ENCODE measurements at places on chromosomes 13 and 19. TPM values are rescaled to one million over a fixed set of nuclear protein-coding genes. Genes with fewer than 3 reads are reported as not detected.

DNA sequence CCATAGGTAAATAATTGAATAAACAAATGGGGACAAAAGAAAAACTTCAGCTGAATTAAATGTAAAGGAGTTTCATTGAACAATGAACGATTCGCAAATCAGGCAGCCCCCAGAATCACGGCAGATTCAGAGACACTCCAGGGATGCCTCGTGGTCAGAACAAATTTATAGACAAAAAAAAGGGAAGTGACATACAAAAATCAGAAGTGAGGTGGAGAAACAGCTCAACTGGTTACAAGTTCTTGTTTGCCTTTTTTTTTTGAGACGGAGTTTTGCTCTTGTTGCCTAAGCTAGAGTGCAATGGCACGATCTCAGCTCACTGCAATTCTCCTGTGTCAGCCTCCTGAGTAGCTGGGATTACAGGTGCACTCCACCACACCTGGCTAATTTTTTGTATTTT is 5.7 kb downstream of the ZNF566 start:
- DNase-seq, result no peak

GRCh38 chr13:23554000-23554399 is 16.2 kb upstream of the TNFRSF19 start:
- no peak for DNase-seq

The PLIN4 gene
- total RNA-seq, result not detected

GRCh38 chr13:113835461-113836270 is 28.2 kb downstream of the GAS6 start:
- DNase-seq, result peak; percentile 82

The DOHH gene
- 20.4 TPM for total RNA-seq

- no peak for DNase-seq
Measured at GRCh38 chr13:89267734-89268133, 1596.6 kb downstream of the SLITRK5 start.

GRCh38 chr13:27504128-27504867 is 53.9 kb upstream of the MTIF3 start:
- no peak for DNase-seq

The NTF4 gene
- total RNA-seq, result not detected

DNA sequence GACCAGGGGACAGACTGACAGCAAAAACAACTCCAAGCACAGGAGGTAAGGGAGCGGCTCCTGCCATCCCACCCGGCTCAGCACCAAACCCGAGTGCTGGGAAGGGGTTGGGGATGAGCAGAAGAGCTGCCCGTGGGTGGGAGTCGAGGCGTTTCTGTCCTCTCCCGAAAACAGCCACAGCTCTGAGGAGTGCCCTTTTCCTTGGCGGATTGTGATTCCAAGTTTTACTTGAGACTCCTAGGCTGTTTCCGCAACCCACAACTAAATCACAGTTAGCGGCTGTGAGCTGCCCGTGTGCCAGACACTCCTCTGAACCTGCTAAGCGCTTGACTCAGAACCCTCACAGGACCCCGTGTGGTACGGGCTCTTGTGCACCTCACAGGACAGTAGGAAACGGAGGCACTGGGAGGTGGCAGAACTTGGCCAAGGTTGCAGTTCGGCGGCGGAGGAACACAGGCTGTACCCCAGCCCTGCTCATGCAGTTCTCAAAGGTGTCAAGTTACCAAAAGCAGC is 21.4 kb downstream of the CFAP97D2 start:
- no peak for DNase-seq

DNA sequence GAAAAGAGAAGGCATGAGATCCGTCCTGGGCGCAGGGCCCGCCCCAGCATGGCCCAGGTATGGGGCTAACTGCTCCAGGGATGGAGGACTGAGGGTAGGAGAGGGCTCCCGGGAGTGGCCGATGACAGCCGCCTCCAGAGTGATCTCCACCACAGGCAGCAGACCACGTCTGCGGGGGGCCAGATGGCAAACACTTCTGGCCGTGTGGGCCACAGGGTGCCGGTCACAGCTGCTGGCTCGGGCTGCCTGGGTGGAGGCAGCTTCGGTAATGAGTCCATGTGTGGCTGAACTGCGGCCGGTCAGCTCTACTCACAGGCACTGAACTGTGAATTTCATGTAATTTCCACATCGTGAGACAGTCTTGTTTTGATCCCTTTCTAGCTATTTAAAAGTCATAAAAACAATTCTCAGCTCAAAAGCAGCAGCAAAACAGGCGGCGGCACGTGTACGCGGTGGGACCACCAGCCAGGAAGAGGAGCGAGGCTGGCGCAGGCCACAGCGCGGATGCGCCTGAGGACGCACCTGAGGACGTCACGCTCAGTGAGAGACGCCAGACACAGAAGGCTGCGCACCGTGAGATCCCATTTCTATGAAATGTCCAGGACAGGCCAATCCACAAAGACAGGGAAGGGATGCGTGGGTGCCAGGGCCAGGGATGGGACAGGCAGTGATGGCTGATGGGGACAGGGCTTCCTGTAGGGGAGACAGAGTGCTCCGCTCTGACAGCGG is 4.0 kb downstream of the LSM7 start:
- no peak for DNase-seq

DNA sequence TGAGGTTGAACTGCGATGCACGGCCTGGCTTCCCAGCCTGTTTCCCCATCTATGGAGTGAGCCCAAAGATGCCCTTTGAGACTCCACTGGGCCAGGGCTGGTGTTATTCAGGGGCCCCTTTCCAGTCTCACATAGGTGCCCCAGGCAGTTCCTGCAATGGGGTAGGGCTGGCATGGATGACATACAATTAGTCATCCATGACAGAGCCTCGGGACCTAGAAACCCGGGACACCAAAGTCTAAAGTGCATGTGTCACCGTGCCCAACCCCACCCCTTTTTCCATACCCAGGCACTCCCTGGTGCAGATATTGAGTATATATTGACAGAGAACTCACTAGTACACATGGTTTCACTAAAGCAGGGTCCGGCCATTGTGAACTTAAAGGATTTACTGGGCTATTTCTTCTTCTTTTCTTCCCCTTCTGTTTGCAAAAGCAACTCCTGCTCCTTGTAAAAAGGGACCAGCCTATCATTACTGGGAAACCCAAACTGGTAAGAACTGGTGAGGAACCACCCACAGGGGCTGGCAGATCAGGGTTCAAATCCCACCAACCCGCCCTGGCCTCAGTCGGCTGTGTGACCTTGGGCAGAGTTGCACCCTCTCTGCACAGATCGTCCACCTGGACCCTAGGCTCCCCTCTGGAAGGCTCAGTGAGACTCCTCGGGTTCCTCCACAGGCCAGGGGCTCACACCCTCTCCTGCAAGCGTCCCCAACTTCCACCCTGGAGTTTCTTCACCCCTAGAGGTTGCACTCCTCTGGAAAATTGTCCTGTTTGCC is 2.7 kb downstream of the B3GNT3 start:
- peak; percentile 66 for DNase-seq

The ZNF317 gene
- total RNA-seq, result 20.8 TPM

DNA sequence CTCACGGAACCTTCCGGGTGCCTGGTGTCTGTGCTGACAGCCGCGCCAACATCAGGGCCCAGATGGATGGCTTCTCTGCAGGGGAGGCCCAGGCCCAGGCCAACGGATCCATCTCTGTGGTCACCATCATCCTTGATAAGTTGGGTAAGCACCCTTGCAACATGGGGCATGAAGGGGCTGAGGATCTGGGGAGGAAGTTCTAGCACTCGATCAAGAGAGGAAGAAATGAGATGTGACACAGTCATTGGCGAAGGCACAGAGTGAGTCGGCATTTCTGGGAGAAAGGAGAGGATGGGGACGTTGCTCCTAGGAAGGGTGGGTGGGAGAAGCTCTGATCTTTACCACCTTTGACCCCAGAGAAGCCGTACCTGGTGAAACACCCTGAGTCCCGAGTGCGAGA is 4.4 kb downstream of the CILP2 start:
- no peak for DNase-seq

The SIGLEC6 gene
- not detected for total RNA-seq

GRCh38 chr19:13881692-13882418 is 4.9 kb downstream of the NANOS3 start:
- peak; percentile 38 for DNase-seq

DNA sequence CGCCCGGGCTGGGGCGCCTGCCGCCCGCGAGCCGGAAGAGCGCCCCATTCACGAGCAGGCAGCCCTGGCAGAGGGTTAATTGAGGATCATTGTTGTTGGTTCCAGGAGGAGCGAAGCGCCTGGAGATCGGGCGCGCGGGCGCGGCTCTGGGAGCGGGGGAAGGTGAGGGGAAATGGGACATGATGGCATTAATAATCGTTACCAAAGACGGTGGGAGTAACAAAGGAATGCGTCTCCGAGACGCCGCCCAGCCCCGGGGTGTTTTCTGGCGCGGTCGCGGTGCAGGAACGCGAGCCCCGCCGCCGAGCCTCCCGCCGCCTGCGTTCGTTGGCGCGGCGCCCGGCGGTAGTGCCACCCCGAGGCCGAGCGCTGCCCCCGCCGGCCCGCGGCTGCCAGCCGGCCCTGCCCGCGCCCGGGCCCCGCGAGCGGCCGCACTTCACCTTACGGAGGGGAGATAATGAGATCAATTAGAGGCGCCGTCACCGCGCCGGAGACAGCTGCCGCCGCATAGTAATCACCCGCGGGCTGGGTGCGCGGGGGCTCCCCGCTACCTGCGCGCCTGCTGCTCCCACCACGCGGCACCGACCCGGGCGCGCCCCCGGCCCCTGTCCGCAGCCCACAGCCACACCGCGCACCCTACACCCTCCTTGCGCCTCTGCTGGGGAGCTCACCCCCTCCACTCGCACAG is 2.8 kb downstream of the ZNF536 start:
- DNase-seq, result no peak

DNA sequence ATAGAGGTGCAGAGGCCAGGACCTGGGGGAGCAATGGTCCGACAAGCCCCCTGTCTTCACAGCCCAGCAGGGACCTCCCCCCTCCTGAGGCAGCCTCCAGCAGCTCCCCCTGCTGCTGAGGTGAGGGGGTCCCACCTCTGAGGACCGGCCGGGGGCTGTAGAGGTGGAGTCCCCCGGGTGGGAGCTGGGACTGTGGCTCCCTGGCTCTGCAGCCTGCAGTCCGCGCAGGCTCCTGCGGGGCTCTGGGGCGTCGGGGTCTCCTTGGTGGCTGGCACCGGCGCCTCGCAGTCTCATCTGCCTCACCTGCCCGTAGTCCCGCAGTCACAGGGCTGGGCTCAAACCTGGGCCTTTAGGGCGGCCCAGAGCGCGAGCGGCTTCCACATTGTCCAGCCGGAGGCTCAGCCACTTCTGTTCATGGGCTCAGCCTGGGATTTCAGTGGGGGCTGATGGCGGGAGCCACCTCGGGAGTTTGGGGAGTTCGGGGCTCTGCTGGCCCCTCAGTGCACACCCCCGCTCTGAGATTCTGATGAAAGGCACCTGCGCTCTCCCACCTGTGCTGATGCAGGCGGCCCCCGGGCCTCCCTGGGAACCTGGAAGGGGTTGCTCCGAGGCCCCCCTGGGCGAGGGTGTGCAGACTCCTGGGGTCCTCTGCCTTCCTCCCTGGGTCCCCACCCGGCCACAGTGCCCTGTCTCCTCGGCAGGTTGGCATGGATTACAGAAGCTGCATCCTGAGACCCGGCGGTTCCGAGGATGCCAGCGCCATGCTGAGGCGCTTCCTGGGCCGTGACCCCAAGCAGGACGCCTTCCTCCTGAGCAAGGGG is 7.0 kb upstream of the ZNF554 start:
- DNase-seq, result no peak
